Thoracic aorta (tissue), 2 donors: ENCODE measurements at places on chromosomes 7 and 10. TPM values are rescaled to one million over a fixed set of nuclear protein-coding genes. Genes with fewer than 3 reads are reported as not detected.

DNA sequence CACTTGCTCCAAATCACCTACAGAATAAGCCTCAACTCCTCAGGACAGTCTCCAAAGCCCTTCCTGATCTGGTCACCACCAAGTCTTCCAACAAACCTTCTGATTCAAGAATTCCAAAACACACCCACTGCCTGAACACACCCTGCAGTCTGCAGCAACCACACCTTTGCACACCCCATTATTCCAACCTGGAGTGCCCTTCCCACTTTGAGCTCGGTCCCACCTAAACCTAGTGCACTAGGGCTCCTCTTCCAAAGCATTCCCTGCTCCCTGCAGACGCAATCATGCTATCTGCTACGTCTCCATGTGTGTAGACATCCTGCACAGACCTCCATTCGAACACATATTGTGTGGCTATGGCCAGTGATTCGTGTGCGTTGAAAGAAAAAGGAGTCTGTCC is 289.3 kb downstream of the GRID1 start:
- no peak overlapping the region for H3K4me3 ChIP-seq
- no peaks in the 10 kb centered on the region for H3K36me3 ChIP-seq
- H3K4me1 ChIP-seq = no peaks in the 10 kb centered on the region
- no peaks in the 10 kb centered on the region for H3K27me3 ChIP-seq
- H3K27ac ChIP-seq = no peak overlapping the region

- H3K27me3 ChIP-seq = no peaks in the 10 kb centered on the region
- H3K27ac ChIP-seq = no peak overlapping the region
- no peaks in the 10 kb centered on the region for H3K36me3 ChIP-seq
- no peak overlapping the region for H3K4me3 ChIP-seq
- peaks cover 34% of the 10 kb centered on the region for H3K4me1 ChIP-seq
Observed at GRCh38 chr7:43891069-43891955, 15.1 kb downstream of the URGCP start.

DNA sequence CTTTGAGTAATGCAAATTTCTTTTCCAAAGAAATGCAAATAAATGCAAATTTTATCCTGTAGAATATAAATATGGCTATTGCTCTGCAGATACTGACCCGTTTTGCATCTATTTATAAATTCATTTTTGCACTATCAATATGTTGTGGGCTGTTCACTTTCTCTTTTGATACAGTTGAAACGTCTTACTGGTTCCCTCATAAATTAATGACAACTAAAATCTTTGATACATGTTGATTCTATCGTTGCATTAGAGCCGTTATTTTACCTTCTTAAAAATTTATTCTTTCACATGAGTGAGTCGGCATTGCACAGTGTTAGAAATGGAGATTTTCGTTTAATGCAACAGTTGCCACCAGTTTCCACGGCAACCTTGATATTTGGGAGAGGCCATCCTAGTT is 689.3 kb upstream of the FOXK1 start:
- DNase-seq = no peak
- no peaks in the 10 kb centered on the region for H3K4me1 ChIP-seq
- H3K4me3 ChIP-seq = no peak overlapping the region
- peaks cover 11% of the 10 kb centered on the region for H3K36me3 ChIP-seq
- H3K27me3 ChIP-seq = no peaks in the 10 kb centered on the region

- H3K36me3 ChIP-seq = no peaks in the 10 kb centered on the region
- DNase-seq = no peak
- no peak overlapping the region for H3K27ac ChIP-seq
Observed at GRCh38 chr10:70677620-70678249, 5.4 kb downstream of the ADAMTS14 start.

GRCh38 chr10:70119623-70120022 is 13.0 kb downstream of the AIFM2 start:
- H3K27ac ChIP-seq = no peak overlapping the region
- peaks cover 32% of the 10 kb centered on the region for H3K36me3 ChIP-seq
- no peak overlapping the region for H3K4me3 ChIP-seq

- H3K4me3 ChIP-seq = no peak overlapping the region
- H3K4me1 ChIP-seq = peaks cover 25% of the 10 kb centered on the region
- DNase-seq = no peak
Observed at GRCh38 chr7:151389768-151390597, 19.9 kb downstream of the WDR86 start.

DNA sequence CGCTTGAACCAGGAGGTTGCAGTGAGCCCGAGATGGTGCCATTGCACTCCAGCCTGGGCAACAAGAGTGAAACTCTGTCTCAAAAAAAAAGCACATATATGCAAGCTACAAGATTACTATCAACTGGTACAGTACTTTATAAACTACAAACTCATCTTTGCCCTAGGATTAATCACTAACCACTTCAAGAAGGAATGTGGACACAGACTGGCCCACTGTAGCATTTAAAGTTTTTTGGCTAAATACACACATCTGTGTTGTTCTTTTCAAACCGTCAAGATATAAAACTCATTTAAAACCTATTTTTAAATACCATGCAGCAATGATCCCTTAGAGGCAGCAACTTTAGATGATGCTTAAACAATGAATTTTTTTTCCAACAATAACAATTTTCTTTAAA is 205.4 kb downstream of the IMMP2L start:
- no peak overlapping the region for H3K4me3 ChIP-seq
- no peaks in the 10 kb centered on the region for H3K27me3 ChIP-seq
- no peaks in the 10 kb centered on the region for H3K36me3 ChIP-seq
- no peak for DNase-seq

GRCh38 chr7:65397730-65398142 is 24.1 kb downstream of the ZNF92 start:
- no peak for DNase-seq
- no peaks in the 10 kb centered on the region for H3K27me3 ChIP-seq
- no peaks in the 10 kb centered on the region for H3K4me1 ChIP-seq
- H3K27ac ChIP-seq = no peak overlapping the region

- H3K27me3 ChIP-seq = no peaks in the 10 kb centered on the region
- peaks cover 37% of the 10 kb centered on the region for H3K36me3 ChIP-seq
- H3K4me1 ChIP-seq = no peaks in the 10 kb centered on the region
- no peak overlapping the region for H3K4me3 ChIP-seq
- no peak overlapping the region for H3K27ac ChIP-seq
Observed at GRCh38 chr7:50608196-50608906, 43.1 kb upstream of the DDC start.

- H3K36me3 ChIP-seq = no peaks in the 10 kb centered on the region
- H3K27ac ChIP-seq = no peak overlapping the region
- H3K27me3 ChIP-seq = no peaks in the 10 kb centered on the region
- H3K4me1 ChIP-seq = peaks cover 5% of the 10 kb centered on the region
- DNase-seq = no peak
Observed at GRCh38 chr7:150382123-150382843, 3.2 kb downstream of the ZNF775 start.

DNA sequence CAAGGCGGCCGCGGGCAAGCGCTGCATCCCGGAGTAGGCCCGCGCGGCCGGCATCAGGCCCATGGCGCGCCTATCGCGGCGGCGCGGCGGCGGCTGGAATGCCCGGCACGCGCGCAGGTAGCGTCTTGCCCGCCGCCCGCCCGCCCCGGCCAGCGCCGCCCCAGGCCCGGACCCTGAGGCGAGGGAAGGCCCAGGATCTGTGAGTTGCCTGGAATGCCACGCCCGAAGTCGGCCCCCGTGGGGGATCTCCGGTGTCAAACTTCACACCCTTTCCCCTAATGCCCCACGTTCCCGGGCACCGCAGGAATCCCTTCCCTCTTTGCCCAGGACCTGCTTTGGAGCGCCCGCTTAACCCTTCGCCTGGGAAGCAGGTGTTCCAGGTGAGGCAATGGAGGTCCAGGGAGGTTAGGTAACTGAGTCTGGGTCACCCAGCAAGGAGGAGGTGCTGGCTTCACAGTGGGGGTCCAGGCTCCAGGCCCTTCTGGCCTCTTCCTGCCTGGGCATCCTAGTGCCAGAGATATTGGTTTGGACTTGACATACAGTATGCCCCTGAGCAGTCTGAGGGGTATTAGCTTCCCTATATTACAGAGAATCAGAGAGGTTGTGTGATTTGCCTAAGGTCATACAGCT is 138.1 kb downstream of the ARHGAP22 start:
- DNase-seq = no peak
- no peak overlapping the region for H3K4me3 ChIP-seq
- H3K27me3 ChIP-seq = no peaks in the 10 kb centered on the region
- peaks cover 6% of the 10 kb centered on the region for H3K4me1 ChIP-seq
- no peaks in the 10 kb centered on the region for H3K36me3 ChIP-seq

- no peaks in the 10 kb centered on the region for H3K4me1 ChIP-seq
- no peaks in the 10 kb centered on the region for H3K36me3 ChIP-seq
- DNase-seq = no peak
- H3K27ac ChIP-seq = no peak overlapping the region
- H3K27me3 ChIP-seq = no peaks in the 10 kb centered on the region
Observed at GRCh38 chr7:22787951-22788350, 34.7 kb downstream of the TOMM7 start.

GRCh38 chr10:49474901-49475300 is 64.0 kb downstream of the ERCC6 start:
- no peaks in the 10 kb centered on the region for H3K27me3 ChIP-seq
- peaks cover 48% of the 10 kb centered on the region for H3K36me3 ChIP-seq
- H3K4me3 ChIP-seq = no peak overlapping the region
- no peaks in the 10 kb centered on the region for H3K4me1 ChIP-seq

GRCh38 chr7:102009628-102010027 is 192.2 kb downstream of the CUX1 start:
- H3K4me1 ChIP-seq = no peaks in the 10 kb centered on the region
- peak overlapping the region; percentile 5 for H3K4me3 ChIP-seq
- no peak for DNase-seq
- H3K27ac ChIP-seq = peak overlapping the region; percentile 71
- H3K36me3 ChIP-seq = no peaks in the 10 kb centered on the region

GRCh38 chr10:124660404-124661125 is 83.6 kb downstream of the FAM53B start:
- peaks cover 19% of the 10 kb centered on the region for H3K4me1 ChIP-seq
- no peak overlapping the region for H3K27ac ChIP-seq
- H3K36me3 ChIP-seq = no peaks in the 10 kb centered on the region
- no peak for DNase-seq
- no peaks in the 10 kb centered on the region for H3K27me3 ChIP-seq
- H3K4me3 ChIP-seq = no peak overlapping the region

DNA sequence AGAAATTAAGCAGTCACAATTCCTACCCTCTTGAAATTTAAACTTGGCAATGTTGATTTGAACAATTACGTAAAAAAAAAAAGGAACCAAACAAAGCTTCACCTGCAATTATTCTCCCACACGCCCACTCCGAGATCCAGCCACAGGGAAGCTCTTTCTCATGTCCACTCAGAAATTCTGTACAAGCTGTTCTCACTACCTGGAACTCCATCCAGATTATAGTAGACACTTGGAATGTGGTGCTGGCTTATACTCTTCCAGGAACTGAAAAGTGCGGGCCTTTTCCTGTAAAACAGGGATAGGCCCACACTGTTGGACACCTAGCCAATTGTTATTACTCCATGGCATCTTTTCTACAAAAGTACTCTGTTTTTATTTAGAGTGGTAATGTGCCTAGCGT is 20.3 kb upstream of the TOMM7 start:
- no peak overlapping the region for H3K4me3 ChIP-seq
- H3K4me1 ChIP-seq = no peaks in the 10 kb centered on the region
- H3K27ac ChIP-seq = no peak overlapping the region
- H3K36me3 ChIP-seq = no peaks in the 10 kb centered on the region

GRCh38 chr10:34918060-34918775 is 103.1 kb upstream of the PARD3 start:
- DNase-seq = no peak
- no peak overlapping the region for H3K4me3 ChIP-seq
- H3K36me3 ChIP-seq = no peaks in the 10 kb centered on the region
- no peak overlapping the region for H3K27ac ChIP-seq
- no peaks in the 10 kb centered on the region for H3K4me1 ChIP-seq

- no peak for DNase-seq
- H3K36me3 ChIP-seq = no peaks in the 10 kb centered on the region
- no peaks in the 10 kb centered on the region for H3K4me1 ChIP-seq
Observed at GRCh38 chr7:99791667-99792369, 7.8 kb upstream of the CYP3A4 start.

DNA sequence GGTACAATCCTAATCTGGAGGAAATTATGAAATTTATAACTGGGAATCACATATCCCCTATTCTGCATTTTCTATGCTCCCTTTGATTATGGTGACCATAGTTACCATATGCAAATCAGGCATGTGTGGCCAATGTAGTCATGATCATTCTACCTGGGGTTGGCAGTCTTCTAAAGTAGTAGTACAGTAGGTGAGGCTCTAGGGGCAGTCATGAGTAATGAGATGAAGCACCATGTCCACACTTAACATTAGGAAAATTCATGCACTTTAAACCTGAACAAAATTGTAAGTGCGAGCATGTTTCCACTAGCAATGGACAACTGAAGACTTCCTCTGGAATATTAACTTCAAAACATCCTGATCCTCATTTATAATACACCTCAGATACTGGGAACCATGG is 545.9 kb downstream of the SUGCT start:
- H3K4me3 ChIP-seq = no peak overlapping the region
- H3K27me3 ChIP-seq = no peaks in the 10 kb centered on the region
- H3K27ac ChIP-seq = no peak overlapping the region
- peaks cover 5% of the 10 kb centered on the region for H3K4me1 ChIP-seq

DNA sequence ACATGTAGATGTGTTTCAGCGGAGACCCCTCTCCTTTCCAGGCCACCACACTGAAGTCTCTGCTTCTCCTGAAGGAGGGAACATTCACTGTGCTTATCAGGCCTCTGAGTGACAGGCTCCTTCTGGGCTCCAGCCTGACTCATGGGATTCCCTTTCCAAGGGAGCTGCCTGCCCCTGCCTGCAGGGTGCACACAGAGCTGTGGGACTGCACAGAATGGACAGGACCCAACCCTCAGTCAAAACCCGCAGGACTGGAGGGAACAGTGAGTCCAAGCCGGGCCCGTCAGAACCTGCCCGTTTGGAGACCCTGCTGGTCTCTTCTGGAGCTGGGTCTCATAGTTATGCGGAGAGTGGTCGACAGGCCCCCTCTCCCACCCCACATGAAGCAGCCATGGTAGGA is 32.6 kb downstream of the PLAC9 start:
- H3K4me1 ChIP-seq = peaks cover 97% of the 10 kb centered on the region
- H3K27me3 ChIP-seq = no peaks in the 10 kb centered on the region
- peaks cover 27% of the 10 kb centered on the region for H3K36me3 ChIP-seq
- DNase-seq = no peak
- H3K4me3 ChIP-seq = no peak overlapping the region

Gene ZNF655
- total RNA-seq = 148 TPM

Gene CALML5
- not detected for total RNA-seq

Gene VPS37D
- total RNA-seq = 0.92 TPM

Gene EPO
- total RNA-seq = not detected

Gene MYL10
- total RNA-seq = not detected

Gene PROSER2
- total RNA-seq = 6.2 TPM

Gene PON3
- not detected for total RNA-seq

Gene KCNIP2
- 1.1 TPM for total RNA-seq

Gene GLI3
- total RNA-seq = 6.6 TPM

Gene SOSTDC1
- total RNA-seq = not detected

Gene TSPAN12
- 12.6 TPM for total RNA-seq
